ENCODE measurements at places on chromosomes 2 and 18. TPM values are rescaled to one million over a fixed set of nuclear protein-coding genes. Genes with fewer than 3 reads are reported as not detected.

DNA sequence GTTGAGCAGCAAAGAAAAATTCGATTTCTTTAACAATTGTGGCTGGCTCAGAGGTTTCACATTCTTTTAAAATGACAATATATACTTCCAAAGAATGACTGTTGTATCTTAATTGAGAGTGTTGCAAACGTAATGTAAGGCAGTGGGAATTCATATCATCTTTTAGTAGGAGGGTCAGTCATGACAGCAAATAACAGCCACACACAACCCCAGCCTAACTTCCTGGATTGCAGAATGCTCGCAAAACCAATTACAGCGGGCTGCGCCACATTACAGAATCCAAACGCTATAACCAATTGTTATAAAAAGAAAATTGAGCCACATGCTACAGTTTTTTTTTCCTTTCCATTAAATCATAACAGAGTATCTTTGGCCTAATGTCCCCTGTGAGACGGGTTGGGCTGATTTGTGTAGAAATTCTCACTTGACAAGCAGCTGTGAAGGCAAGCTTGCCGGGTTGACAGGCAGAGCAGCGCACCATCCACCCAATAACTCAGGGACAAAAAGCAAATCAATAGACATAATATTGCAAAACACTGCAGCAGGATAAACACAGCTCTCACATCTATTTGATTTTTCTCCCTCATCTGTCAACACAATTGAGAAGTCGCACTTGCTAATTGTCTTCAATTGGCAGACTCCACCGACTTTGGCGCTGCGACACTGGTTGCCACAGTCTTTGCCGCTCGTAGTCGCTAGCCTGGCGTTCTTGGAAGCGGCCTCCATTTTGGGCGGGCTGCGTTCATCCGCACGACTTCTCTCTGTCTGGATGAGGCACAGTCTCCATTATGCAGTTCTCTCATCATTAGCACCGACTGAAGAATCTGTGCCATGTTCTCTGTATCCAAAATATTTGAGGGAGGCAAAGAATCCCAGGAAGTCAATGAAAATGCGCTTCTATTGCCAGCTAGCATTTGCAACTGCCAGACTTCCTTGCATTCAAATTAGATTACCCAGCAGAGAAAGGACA, 95.0 kb upstream of the CCDC68 start:
- H3K4me3 ChIP-seq = peak overlapping the region; percentile 1
- H3K36me3 ChIP-seq = no peaks in the 10 kb centered on the region
- no peak for DNase-seq
- H3K4me1 ChIP-seq = no peaks in the 10 kb centered on the region

- no peak overlapping the region for H3K4me3 ChIP-seq
- H3K27me3 ChIP-seq = no peaks in the 10 kb centered on the region
- H3K27ac ChIP-seq = no peak overlapping the region
- no peak for DNase-seq
Observed at GRCh38 chr2:233528182-233528581, 38.4 kb downstream of the USP40 start.

GRCh38 chr2:135916207-135916606, 40.0 kb upstream of the MCM6 start:
- H3K4me1 ChIP-seq = no peaks in the 10 kb centered on the region
- no peak overlapping the region for H3K27ac ChIP-seq
- H3K36me3 ChIP-seq = no peaks in the 10 kb centered on the region
- no peaks in the 10 kb centered on the region for H3K27me3 ChIP-seq
- DNase-seq = no peak
- H3K4me3 ChIP-seq = no peak overlapping the region

The SPEG gene
- polyA plus RNA-seq = 16.0 TPM

The IFIH1 gene
- 6.0 TPM for polyA plus RNA-seq

- H3K27me3 ChIP-seq = no peaks in the 10 kb centered on the region
- no peak for DNase-seq
- H3K27ac ChIP-seq = no peak overlapping the region
- no peak overlapping the region for H3K4me3 ChIP-seq
- H3K4me1 ChIP-seq = no peaks in the 10 kb centered on the region
Observed at GRCh38 chr18:48365965-48366364, 43.2 kb downstream of the ZBTB7C start.

DNA sequence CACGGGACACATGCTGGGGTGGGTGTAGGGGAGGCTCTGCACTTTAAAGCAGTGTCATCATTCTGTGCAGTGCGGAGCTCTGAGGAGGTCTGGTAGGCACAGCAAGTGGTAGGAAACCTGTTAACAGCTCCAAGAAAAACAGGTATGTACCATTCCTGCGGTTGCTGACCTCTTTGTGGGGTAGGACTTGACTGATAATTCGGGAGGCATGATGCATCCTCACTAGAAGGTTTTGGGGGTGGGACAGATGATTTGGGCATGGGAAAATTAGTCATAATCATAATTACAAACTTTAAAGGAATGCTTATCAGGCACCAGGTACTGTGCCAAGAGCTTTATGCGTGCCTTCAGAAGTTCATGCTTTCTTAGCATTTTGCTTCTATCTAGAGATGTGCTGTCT, 9.7 kb downstream of the DOK1 start:
- H3K4me3 ChIP-seq = no peak overlapping the region
- peaks cover 4% of the 10 kb centered on the region for H3K4me1 ChIP-seq
- no peak for DNase-seq
- H3K27me3 ChIP-seq = no peaks in the 10 kb centered on the region
- no peak overlapping the region for H3K27ac ChIP-seq
- H3K36me3 ChIP-seq = no peaks in the 10 kb centered on the region

DNA sequence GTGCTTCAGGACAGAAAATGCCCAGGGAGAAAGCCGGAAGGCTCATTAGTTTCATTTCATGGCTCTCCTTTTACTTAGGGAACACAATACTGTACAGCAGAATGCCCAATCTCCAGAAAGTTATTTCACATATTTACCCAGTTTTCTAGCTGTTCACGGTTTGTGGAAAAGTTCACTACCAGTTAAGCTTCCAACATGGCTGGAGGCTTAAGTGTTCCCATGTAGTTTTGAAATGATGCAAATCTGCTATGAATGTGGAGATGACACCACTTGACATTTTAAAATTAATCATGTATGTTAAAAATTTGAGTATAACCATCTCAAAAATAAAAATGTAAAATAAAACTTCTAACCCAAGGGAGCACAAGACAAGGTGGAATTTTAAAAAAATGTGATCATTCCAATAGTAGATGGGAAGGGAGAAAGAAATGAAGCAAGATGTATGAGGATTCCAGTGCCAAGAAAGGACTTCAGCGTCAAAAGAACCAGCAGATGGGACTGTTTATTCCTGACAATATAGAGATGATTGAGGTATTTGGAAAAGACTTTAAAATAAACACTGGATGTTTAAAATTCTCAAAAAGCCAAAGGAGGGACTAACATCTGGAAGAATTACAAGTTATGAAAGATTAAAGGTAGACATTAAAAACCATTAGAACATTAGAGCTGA, 60.9 kb upstream of the OSR1 start:
- no peak for DNase-seq
- no peaks in the 10 kb centered on the region for H3K4me1 ChIP-seq
- H3K4me3 ChIP-seq = no peak overlapping the region
- H3K27ac ChIP-seq = no peak overlapping the region

The C2orf80 gene
- polyA plus RNA-seq = not detected

The UGT1A4 gene
- 0.25 TPM for polyA plus RNA-seq

The EML6 gene
- polyA plus RNA-seq = 7.6 TPM

- DNase-seq = no peak
- H3K36me3 ChIP-seq = no peaks in the 10 kb centered on the region
- H3K27me3 ChIP-seq = no peaks in the 10 kb centered on the region
- no peak overlapping the region for H3K27ac ChIP-seq
Observed at GRCh38 chr2:129483366-129483765, 496.1 kb upstream of the RAB6C start.

The FBXO36 gene
- 16.8 TPM for polyA plus RNA-seq

DNA sequence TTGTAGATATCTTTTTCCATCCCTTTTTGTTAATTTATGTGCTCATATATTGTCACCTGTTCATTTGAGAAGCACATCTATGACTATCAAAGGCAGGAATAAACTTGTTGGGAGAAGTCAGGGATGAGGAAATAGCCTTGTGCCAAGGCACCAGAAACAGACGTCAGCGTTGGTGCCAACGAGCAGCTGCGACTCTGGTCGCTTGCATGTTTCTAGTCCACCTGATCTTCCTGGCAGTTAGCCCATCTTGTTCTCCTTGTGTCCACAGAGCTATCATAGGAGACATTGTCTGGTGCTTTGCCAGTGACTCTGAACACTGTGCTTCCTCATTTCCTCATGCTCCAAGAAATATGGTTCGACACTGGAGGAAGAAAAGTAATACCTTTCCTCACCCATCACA, 374.4 kb downstream of the PTPRM start:
- no peaks in the 10 kb centered on the region for H3K36me3 ChIP-seq
- DNase-seq = peak; percentile 19
- H3K4me1 ChIP-seq = no peaks in the 10 kb centered on the region
- H3K4me3 ChIP-seq = no peak overlapping the region
- H3K27ac ChIP-seq = no peak overlapping the region

The MEP1B gene
- polyA plus RNA-seq = 0.78 TPM

The KIF1A gene
- 33.5 TPM for polyA plus RNA-seq

- no peak overlapping the region for H3K4me3 ChIP-seq
- H3K4me1 ChIP-seq = no peaks in the 10 kb centered on the region
- no peak for DNase-seq
- H3K27ac ChIP-seq = no peak overlapping the region
- H3K36me3 ChIP-seq = no peaks in the 10 kb centered on the region
- H3K27me3 ChIP-seq = no peaks in the 10 kb centered on the region
Observed at GRCh38 chr2:117692001-117692763, 122.3 kb upstream of the DDX18 start.

GRCh38 chr2:216865658-216866057, 5.8 kb upstream of the TNP1 start:
- no peaks in the 10 kb centered on the region for H3K27me3 ChIP-seq
- H3K36me3 ChIP-seq = no peaks in the 10 kb centered on the region
- H3K4me1 ChIP-seq = no peaks in the 10 kb centered on the region
- DNase-seq = no peak

GRCh38 chr18:10145546-10145945, 231.7 kb downstream of the VAPA start:
- H3K4me1 ChIP-seq = peaks cover 6% of the 10 kb centered on the region
- H3K4me3 ChIP-seq = no peak overlapping the region
- no peaks in the 10 kb centered on the region for H3K36me3 ChIP-seq
- DNase-seq = no peak
- H3K27ac ChIP-seq = no peak overlapping the region

DNA sequence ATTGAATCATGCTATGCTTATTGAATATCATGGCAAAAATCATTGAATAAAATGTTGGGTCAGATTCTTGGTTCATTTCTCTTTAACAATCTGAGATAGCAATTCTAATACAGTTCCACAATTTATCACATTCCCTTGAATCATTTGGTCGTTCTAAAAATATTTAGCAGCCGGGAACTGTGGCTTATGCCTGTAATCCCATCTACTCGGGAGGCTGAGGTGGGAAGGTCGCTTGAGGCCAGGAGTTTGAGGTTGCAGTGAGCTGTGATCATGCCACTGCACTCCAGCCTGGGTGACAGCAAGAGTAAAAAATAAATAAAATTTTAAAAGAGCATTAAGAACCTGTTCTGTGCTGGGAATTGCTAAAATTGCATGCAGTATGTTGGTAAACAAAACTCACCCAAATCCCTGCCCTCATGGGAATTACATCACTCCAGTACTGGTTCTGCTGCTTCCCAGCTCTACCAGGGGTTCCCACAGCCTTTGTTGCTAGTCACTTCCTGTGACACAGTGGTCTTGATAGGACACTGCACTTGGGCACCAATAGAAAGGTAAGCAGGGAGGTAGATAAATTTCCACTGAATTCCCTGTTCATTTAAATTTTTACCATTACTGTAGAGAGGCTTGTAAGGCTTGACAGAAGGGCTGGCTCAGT, 200.4 kb downstream of the CTNNA2 start:
- no peaks in the 10 kb centered on the region for H3K36me3 ChIP-seq
- no peaks in the 10 kb centered on the region for H3K27me3 ChIP-seq
- H3K4me1 ChIP-seq = no peaks in the 10 kb centered on the region

DNA sequence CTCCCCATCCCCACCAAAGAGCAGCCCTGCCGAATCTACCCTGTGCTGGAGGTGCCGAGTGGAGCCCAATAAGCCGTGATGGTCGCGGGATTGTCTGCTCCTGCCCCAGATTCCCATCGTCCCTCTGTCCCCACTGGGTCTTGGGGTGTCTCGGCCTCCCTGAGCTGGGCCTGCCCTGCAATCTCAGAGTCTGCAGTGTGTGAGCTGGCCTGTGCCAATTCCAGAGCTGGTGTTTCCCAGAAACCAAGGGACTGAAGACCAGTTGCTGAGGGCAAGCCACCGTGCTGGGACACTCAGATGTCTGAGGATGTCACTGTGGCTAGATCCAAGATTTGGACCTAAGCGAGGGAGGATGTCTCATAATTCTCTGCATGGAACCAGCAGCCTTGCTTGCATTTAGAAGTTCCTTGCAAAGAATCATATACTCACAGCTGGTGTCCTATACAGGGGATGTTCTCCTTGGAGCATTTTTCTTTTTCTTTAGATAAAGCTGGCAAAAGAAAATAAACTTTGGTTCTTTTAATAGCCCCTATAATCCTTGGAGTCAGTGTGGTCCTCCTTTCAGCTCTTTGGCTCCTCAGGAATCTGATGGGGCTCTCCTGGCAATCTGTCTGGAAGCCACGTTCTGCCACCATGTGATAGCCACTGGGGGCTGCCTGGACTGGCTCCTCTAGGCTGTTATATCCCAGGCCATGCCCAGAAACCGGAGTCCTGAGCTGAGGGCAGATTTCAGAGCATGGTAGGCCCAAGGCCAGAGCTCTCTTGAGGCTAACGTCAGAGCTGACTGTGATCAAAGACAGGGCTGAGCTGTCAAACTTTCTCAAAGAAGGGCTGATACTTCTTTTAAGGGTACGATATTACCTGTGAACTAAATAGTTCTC, 140.1 kb upstream of the HAAO start:
- no peak overlapping the region for H3K27ac ChIP-seq
- no peaks in the 10 kb centered on the region for H3K27me3 ChIP-seq
- no peak for DNase-seq
- H3K36me3 ChIP-seq = no peaks in the 10 kb centered on the region

DNA sequence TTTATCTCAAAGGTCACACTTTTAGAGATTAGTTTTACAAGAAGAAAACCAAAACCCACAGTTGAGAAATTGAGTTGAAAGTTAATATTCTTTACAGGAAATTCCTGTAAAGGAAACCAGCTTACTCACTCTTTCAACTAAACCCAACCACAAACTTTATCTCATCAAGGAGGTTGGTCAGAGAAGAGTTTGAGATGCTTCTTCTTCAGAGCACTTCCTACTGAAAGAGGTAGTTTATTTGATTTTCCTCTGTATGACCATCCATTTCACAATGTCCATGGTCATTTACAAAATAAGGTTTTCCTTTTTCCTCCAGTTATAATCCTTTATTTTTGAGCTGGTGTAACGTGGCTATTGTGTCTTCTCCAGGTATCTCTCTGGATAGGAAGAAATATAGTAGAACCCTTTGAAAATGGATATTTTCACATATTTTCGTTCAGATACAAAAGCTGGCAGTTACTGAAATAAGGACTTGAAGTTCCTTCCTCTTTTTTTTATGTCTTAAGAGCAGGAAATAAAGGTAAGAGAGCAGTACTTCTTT, 4.5 kb upstream of the IL18RAP start:
- no peak for DNase-seq
- H3K27me3 ChIP-seq = no peaks in the 10 kb centered on the region
- H3K4me3 ChIP-seq = no peak overlapping the region
- no peaks in the 10 kb centered on the region for H3K4me1 ChIP-seq
- no peak overlapping the region for H3K27ac ChIP-seq

The SERPINB13 gene
- polyA plus RNA-seq = not detected

- DNase-seq = no peak
- H3K4me3 ChIP-seq = no peak overlapping the region
- no peak overlapping the region for H3K27ac ChIP-seq
- no peaks in the 10 kb centered on the region for H3K27me3 ChIP-seq
- no peaks in the 10 kb centered on the region for H3K36me3 ChIP-seq
Observed at GRCh38 chr2:84526562-84526961, 10.3 kb downstream of the DNAH6 start.

The C2orf42 gene
- polyA plus RNA-seq = 175 TPM
